ENCODE measurements at places on chromosomes 6 and 20.

GRCh38 chr6:167396068-167396658, 71.3 kb downstream of the TTLL2 start:
- no peak for DNase-seq

DNA sequence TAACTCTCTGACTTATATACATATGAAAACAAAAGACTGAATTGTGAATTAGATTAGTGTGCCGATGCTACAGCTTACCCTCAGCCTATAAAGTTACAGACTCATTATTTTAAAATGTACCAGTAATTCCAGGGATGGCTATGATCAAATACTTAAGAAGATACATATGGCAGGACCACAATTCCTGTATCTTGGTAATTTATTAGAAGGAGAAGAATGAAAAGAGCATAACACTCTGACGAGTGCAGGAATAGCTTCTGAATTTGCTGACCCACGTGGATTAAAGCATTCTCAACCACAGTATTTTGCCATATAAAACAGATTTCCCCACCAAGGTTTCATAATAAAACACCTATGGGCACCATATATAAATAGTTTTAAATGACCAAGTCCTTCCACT, 368.5 kb upstream of the RUNX2 start:
- no peak for DNase-seq

DNA sequence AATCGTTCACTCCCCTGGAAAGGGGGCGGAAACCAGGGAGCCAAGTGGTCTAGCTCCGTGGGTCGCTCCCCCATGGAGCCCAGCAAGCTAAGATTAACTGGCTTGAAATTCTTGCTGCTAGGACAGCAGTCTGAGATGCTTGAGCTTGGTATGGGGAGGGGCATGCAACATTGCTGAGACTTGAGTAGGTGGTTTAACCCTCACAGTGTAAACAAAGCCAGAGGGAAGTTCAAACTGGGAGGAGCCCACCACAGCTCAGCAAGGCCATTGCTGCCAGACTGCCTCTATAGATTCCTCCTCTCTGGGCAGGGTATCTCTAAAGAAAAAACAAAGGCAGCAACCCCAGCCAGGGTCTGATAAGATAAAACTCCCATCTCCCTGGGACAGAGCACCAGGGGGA, 43.2 kb downstream of the COL21A1 start:
- no peak for DNase-seq

DNA sequence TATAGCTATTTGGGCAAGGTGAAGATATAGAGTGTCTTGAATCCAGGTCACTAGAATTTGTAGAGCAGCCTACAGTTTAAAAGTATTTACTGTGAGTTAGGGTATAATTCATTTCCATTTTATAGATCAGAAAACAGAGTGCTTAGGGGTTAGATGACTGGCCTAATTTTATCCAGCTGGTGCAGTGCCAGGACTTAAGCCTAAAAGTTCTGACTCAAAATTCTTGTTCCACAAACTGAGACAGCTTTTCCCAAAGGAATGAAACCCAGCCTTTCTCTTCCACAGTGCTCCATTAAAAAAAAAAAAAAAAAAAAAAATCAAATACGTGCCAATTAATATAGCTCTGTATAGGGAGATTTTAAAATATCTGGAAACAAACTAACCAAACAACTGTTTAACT, 441.0 kb upstream of the MARCKS start:
- no peak for DNase-seq

- DNase-seq, result no peak
Observed at GRCh38 chr6:99364026-99364425, 14.6 kb upstream of the FAXC start.

DNA sequence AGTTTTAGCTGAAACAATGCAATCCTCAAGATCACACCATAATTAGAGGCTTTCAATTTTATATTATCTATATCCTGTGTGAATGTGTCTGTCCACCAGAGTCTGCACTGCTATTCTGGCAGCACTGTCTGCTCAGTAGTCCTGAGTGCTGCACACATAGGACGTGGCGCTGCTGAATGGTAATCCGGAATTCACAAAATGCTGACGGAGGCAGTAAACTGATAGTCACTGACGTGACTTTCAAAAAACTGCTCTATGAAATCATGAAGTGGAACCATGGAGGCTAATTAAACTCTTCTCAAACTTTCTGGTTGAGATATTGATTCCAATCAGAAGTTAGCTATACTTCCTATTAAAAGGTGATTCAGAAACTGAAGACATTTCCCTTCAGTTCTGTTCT, 190.8 kb upstream of the NOX3 start:
- DNase-seq, result no peak

Data from NCI-H1092 treated with DMSO at 0.1 percent for 48 hours (cell line).